ENCODE measurements at places on chromosomes 16 and 17. TPM values are rescaled to one million over a fixed set of nuclear protein-coding genes. Genes with fewer than 3 reads are reported as not detected.
A peak's percentile ranks its signal among the peaks of the same experiment; 100 is the strongest.

GRCh38 chr16:31177136-31177535 is 2.8 kb upstream of the FUS start:
- DNase-seq, result peak; percentile 45

GRCh38 chr17:78609191-78609641 is 32.0 kb upstream of the DNAH17 start:
- DNase-seq, result no peak

DNA sequence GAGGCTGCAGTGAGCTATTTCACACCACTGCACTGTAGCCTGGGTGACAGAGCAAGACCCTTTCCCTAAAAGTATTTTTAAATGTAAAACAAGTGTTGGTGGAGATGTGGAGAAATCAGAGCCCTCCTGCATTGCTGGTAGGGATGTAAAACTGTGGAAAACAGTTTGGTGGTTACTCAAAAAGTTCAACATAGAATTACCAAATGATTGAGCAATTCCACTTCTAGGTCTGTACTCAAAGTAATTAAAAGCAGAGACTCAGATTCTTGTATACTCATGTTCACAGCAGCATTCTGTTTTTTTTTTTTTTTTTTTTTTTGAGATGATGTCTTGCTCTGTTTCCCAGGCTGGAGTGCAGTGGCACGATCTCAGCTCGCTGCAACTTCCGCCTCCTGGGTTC is 141.8 kb downstream of the PITPNC1 start:
- no peak for DNase-seq

- no peak for DNase-seq
Observed at GRCh38 chr17:82218349-82219075, 5.9 kb upstream of the CCDC57 start.

The USP6 gene
- 0.66 TPM for total RNA-seq

GRCh38 chr17:82215095-82215971 is 2.7 kb upstream of the CCDC57 start:
- no peak for DNase-seq

The CCL3 gene
- 21.8 TPM for total RNA-seq

- no peak for DNase-seq
Observed at GRCh38 chr17:60091908-60092331, 13.2 kb upstream of the HEATR6 start.

The DPEP2 gene
- 2.7 TPM for total RNA-seq

GRCh38 chr16:56866955-56867830 is 2.2 kb downstream of the SLC12A3 start:
- DNase-seq, result no peak

- DNase-seq, result no peak
Observed at GRCh38 chr17:63826468-63827001, 696 bp upstream of the PSMC5 start.

DNA sequence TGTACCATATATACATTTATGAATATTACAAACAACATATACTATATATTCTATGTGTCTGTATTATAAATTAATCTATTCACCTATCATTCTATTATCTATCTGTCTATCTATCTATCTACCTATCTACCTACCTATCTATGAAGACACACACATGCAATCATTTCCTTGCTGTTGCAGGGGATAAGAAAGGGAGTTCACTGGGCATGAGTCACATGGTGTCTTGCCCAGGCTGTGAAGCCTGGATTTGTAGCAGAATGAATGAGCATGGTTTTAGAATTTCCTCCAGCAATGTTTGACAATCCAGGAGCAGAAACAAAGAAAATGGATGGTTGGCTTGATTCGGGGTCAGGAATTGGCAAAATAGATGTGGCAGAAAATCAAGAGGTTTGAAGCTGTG is 23.2 kb upstream of the FAM20A start:
- DNase-seq, result no peak

The CDYL2 gene
- 15.9 TPM for total RNA-seq

- no peak for DNase-seq
Observed at GRCh38 chr16:68049449-68049848, 26.4 kb downstream of the DUS2 start.

DNA sequence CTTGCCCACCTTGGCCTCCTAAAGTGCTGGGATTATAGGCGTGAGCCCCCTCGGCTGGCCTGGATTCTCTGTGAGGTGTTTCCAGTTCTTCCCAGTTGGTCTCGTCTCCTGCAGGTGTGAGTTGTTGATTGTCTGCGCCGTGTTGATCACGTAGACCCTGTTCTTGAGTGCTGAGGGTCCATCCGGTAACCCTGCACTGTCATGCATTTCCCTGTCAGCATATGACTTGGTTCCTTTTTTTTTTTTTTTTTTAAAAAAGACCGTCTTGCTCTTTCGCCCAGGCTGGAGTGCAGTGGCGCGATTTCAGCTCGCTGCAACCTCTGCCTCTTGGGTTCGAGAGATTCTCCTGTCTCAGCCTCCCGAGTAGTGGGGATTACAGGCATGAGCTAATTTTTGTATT is 17.3 kb downstream of the MGRN1 start:
- no peak for DNase-seq

- no peak for DNase-seq
Observed at GRCh38 chr16:87054856-87055255, 262.3 kb downstream of the C16orf95 start.

- DNase-seq, result no peak
Observed at GRCh38 chr16:85571563-85571812, 41.6 kb upstream of the GSE1 start.

- no peak for DNase-seq
Observed at GRCh38 chr17:76601065-76601464, 15.4 kb upstream of the ST6GALNAC2 start.

DNA sequence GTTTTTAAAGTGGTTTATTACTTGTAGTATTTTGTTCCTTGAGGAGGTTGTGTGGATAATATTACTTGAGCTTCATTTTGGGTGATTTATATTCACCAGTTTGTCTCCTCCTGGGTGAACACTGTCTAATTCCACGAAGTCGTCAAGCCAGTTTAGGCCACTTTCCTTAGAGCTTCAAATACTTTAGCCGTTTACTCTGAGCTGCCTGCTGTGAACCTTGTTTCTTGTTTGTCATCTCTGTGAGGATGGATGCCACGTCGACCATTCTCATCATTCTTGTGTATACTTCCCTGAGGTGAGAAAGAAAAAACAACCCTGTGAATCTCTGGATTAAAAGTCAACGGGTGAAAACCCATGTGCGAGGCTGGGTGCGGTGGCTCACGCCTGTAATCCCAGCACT is 9.0 kb downstream of the KRT24 start:
- DNase-seq, result no peak

GRCh38 chr16:86334079-86334635 is 176.2 kb upstream of the FOXF1 start:
- no peak for DNase-seq

The CLEC18B gene
- 1.3 TPM for total RNA-seq

The CTRL gene
- 1.4 TPM for total RNA-seq

The HBA1 gene
- 1,778 TPM for total RNA-seq

DNA sequence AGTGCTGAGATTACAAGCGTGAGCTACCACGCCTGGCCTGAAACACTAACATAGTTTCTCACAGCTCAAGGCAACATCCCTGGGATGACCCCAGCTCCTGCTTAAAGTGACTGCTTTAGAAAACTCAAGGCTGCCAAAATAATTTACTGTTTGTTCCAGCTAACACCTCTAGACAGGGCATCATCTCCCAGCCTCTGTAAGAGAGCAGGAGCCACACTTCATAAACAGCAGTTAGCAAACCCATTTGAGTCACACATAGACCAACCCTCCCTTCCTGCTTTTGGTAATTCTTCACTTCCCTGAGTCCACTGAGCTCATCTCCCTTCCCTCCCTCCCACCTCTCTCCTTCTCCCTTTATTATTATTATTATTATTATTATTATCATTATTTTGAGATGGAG is 201.3 kb downstream of the XYLT1 start:
- no peak for DNase-seq

GRCh38 chr17:29063992-29064391 is 21.1 kb downstream of the PIPOX start:
- no peak for DNase-seq

DNA sequence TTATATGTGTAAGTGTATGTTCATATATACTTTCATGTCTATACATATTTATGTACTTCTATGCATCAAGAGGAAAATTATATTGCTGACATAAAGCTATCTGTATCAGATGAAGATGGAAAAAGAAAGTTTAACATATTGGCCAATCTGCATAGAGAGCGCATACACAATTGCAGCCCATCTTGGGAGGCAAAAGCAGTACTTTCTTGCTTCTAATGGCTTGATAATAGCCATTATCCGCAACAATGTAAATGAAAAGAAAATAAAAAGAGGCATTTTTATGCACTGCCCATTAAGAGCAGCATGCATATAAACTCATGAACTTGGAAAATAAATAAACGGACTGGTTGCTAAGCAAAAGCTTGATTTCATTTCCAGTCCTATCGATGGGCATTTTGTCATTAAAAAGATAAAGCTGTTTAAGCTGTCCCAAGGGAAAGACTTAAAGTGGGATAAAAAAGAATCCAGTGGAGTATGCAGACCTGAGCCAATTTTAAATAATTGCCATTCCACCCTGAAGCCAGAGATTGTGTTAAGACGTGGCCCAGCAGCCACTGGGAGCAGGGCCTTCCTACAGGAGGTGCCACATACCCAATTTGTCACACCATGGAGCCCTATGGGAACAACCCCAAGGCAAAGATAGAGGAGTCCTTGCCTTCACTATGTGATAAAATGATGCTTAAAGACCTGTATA is 183.6 kb upstream of the CDH11 start:
- no peak for DNase-seq

DNA sequence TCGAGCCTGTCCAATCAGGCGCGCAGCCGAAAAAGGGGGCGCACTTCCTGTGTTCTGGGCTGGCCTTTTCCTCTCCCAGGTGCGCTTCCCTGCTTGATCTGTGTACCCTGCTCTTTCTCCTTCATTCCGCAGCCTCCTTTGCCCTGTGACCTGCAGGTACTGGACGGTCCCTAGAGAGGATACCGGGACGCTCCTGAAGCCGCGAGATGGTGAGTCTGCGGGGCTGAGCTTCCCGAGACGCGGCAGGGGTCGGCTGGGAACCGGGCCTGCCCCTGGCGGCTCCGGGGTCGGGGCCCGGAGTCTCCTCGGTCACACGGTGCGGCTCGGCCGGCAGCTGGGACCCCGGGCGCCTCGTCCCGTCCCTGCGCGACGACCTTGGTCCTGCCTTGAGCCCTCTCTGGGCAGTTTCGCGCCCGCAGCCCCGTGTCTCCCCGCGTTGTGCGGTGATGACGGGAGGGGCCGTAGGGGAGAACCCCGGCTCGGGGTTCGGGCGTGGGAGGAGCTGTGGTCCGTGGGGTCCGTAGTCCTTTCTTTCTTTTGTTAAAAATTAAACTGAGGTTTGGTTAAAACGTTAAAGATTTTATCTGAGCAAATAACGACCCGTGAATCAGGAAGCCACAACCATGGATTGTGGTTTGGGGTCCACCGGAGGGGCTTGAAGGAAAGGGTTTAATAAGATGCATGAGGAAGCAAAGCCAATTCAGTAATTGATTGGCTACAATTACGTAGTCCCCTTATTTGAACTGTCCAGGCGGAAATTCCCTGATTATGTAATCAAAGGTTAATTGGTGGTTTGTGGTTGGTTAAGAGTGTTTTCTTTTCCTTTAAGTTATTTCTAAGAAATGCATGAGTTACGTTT is 172.8 kb upstream of the ZNF267 start:
- peak; percentile 74 for DNase-seq

The PRSS22 gene
- not detected for total RNA-seq

The ODAD4 gene
- total RNA-seq, result 2.0 TPM

DNA sequence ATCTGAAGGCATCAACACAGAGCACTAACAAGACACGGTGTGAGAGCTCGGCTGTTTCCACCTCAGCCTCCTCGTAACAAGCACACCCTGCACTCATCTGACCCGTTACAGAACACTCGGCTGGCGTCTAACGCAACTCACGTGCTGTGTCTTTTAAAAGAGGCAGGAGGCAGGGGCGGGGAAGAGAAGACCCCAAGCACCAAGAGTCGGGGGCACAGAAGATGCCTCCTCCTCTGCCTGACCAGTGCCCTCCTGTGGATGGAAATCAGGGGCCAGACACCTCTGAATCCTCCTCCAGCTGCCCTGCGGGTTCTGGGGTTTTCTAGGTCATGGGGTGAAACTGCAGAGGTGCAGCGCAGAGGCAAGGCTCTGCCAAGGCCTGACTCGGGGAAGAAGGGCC is 74.3 kb downstream of the ZNF778 start:
- no peak for DNase-seq

The CLEC19A gene
- total RNA-seq, result 0.99 TPM

GRCh38 chr17:39404542-39405378 is 3.3 kb upstream of the FBXL20 start:
- no peak for DNase-seq

DNA sequence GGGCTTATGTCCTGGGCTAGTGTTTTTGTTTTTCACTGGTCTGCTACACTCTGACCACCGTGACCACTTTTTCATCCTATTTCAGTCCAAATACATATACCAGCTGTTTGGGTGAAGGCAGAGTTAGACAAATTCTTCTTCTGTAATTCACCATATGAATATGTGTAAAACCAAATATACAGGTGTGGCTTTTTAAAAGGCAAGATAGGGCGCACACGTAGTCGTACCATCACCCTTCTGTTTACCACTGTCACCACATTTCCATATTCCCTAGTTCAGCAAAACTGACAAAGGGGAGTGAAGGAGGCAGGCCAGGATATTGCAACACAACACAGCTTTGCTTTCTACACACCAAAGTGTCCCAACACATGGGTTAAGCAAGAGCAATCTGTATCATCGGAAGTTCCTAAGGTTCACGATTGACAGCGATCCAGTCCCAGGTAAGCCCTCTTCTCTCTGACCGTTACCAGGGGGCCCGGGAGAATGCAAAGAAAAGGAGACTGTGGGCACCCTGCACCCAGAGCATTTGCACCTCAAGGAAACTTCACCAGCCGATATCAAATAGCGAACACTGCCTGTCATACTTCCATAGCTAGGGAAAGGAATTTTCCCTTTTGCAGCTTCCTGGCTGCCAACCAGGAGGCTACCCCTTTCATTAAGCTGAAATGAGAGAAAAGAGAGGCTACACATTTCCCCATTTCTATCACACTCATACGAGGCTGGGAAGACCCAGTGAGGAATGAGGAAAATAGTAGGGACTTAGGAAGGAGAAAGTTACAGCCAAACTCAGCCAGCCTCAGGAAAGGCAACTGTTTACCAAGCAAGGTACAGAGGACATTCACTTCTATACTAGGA is 23.1 kb downstream of the CREBBP start:
- no peak for DNase-seq

The CFAP52 gene
- 7.5 TPM for total RNA-seq

- no peak for DNase-seq
Observed at GRCh38 chr17:34259146-34259545, 4.1 kb downstream of the CCL2 start.

- peak; percentile 98 for DNase-seq
Observed at GRCh38 chr16:81521141-81521626, 76.6 kb downstream of the CMIP start.

DNA sequence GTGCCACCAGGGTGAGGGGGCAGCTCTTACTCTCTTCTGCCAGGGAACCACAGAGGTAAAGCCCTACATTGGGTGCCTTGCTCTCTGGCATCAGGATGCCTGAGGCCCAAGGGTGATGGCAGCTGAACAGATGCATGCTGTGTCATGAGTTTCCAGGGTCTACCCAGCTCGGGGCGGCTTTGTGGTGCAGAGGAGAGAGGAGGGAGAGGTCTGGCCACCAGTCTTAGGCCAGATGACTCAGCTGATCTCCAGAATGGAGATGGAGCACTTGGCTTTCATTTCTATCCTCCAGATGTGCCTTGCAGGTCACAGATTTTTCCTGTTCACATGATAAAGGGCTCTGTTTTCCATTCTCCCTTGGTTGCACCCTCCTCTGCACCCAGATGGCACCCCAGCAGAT is 23.6 kb upstream of the USP22 start:
- no peak for DNase-seq
